ENCODE measurements at places on chromosomes 1 and 21.

DNA sequence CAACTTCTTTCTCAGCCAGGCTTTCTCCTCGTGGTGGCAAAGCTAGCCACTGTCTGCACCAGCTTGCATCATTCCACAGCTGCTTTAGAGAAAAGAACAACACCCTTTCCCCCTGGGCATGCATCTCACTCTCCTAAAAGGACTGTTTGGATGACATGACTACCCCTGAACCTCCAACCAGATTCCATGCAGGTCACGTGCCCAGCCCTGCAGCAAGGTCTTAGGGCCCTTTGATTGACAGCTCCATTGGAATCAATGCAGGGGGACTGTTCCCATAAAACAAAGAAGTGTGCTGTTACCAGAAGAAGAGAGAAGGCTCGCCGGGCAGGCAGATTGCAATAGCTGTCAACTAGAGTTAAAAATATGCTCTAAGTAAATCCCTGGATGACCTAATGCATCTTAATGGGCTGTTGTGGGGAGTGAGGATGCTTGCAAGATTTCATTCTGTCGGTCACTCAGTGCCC lies 24.4 kb downstream of the KCNA2 start:
- no peak for DNase-seq

DNA sequence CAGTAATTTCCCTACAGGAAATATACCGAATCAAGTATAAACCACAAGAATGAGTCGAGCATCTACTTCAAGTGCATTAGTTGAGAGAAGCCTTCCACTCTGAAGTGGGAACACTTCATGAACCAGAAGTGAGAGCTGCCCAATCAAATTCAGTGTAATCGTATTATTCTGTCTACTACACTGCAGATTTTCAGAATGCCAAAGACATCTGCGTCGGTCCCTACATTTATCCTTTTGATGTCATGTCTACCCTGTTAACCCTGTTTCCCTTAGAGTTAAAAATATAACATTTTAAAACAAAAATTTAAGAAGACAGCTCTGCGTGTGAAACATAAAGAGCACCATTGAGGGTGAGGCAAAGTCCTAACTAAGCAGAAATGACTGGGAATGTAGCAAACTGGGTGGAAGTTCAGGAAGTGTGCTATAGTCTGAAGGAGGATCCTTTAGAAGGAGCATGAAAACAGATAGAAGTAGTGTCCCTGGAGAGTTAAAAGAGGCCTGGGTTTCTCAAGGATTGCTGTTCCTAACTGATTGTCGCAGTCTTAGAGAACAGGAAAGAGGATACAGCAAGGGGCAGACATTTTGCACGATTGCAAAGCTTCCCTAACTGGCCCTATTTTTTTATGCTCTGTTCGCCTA lies 291.2 kb downstream of the PTPRC start:
- no peak for DNase-seq

DNA sequence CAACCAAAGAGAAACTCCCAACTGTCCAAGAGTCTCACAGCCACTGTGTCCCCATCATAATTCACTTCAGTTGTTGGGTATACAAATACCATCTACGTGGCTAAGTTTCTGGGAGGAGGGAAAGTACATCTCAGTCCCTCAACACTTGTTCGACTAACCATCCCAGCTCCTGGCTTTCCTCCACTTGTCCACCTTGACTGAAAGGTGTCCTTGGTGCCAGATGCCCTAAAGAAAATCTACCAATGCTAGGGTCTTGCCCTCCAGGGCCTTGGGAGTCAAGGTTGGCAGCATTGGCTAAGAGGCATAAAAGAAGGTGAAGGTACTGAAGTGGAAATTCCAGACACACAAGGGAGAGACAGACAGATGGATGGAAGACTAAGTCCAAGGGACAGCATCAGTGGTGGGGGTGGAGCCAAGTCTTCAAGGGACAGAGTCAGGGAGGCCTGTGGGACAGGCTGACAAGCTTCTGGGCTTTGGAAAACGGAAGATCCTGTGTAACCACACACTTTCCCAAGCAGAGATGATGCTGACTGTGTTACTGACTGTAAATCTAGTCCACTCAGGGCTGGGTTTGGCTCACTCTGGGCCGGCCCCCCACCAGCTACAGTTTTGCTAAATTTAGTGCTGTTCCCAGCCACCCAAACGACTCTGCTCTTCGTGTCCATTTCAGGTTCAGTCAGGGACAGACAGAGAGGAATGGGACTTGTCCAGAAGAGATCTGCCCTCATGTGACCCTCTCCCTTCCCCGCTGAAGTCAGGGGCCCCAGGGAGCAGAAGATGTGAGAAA lies 60.1 kb downstream of the CD34 start:
- DNase-seq, result no peak

- DNase-seq, result no peak
Measured at GRCh38 chr1:4778056-4778455, 123.6 kb downstream of the AJAP1 start.

DNA sequence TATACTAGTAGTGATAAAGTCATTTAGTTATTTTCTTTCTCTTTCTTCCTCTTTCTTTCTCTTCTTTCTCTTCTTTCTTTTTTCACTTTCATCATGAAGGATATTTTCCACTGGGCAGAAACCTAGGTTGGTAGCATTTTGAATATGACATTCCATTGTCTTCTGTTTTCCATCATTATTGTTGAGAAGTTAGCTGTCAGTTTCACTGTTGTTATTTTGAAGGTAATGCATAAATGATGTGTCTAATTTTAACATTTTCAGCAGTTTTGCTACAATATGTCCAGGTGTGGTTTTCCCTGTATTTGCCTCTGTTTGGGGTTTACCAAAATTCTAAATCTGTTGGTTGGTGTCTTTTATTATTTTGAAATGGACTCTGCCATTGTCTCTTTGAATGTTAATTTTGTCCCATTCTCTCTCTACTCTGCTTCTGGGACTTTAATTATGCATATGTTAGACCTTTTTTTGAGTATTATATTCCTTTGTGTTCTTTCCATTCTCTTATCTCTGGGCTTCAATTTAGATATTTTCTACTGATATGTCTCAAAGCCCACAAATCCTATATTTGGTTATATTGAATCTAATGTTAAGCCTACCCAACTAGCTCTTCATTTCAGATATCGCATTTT lies 96.7 kb downstream of the HFM1 start:
- DNase-seq, result no peak

GRCh38 chr1:37393173-37394120 lies 80.9 kb upstream of the ZC3H12A start:
- DNase-seq, result no peak

- no peak for DNase-seq
Measured at GRCh38 chr1:62654744-62655143, 33.4 kb downstream of the DOCK7 start.

GRCh38 chr1:68585351-68585750 lies 88.5 kb upstream of the DEPDC1 start:
- DNase-seq, result no peak

DNA sequence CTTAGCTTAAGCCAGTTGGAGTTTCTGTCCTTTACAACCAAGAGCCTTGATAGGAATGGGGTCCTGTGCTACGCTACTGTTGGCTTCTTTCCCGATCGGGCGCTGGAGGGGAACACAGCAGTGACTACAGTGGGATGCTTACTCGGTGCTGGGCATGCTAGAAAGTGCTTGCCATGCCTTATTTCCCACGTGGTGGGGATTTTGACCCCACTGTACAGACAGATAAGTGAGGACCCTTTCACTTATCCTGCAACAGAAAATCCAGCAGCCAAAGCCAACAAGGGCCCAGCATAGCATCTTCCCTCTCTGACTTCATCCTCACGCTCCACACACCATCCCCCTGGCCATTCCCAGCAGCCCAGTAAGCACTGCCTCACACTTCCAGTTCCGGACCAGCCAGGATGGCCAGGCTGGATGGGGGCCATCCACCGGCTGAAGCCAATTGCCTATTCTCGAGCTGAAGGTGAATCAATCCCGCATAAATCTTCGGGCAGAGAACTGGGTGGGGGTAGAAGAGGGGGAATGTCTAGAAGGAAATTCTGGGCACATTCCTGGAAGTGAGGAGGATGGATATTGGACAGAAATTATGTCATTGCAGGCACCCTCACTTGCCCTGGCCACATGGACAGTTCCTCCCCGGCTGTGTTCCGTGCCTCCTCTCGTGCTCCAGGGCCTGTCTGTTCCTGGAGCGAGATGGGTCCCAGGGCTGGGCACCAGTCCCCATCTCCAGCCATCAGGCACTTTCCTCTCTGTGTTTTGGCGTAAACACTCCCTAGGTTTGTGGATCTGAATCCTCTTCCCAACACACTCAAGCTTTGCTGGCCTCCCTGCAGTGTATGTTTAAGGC lies 2.0 kb upstream of the ABCG1 start:
- no peak for DNase-seq

DNA sequence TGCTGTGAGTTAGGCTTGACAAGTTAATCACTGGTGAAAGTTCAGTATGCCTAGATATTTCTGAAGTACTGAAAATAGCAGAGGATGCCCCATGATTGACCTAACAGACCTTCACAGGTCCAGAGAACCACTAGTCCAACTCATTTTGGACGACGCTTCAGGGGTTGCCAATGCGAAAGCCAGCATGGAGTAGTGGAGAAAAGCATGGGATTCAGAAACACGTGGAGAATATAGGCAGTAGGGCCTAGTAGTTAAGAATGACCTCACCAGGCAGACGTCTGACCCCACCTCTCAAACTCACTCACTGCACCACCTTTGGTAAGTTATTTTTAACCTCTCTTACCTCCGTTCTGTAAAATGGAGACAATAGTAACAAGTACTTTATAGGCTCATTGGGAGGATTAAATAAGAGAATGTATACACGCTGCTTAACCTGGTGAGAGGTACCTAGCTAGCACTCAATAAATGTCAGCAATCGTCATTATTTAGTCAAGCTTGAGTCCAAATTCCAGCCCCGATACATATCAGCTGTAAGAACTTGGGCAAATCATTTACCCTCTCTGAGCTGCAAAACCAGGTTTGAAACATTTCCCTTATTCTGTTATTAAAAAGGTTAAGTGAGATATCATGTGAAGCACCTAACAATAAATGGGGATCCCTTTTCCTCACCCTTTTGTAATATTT lies 13.2 kb downstream of the PLPP3 start:
- no peak for DNase-seq

- DNase-seq, result no peak
Measured at GRCh38 chr21:45459171-45460010, 54.4 kb downstream of the COL18A1 start.

- DNase-seq, result no peak
Measured at GRCh38 chr1:50917138-50918137, 42.6 kb downstream of the FAF1 start.

DNA sequence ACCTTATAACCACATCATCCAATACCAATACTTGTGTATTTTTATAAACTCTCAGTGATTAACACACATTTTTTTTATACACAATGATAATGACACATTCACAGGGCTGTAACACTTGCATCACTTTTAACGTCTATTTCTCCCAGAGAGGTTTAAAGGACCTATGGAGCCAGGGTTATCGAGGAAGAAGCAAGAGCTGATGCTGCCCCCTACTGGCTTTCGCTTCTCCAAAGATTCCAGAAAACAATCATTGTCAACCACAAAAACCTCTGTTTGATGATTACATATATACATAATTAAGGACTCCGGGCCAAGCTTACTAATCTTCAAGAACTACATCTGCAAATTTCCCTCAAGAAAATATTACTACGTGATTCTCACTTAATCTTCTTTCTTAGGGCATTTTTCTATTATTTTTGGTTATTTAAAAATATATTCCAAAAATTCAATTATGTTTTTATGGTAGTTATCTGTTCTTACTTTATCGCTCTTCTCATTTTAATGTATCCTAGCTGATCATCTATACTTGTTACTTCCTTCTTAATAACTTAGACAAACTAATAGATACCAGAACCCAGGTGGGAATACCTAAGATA lies 214.5 kb downstream of the VAV3 start:
- no peak for DNase-seq

GRCh38 chr1:10903421-10903820 lies 107.0 kb upstream of the CASZ1 start:
- no peak for DNase-seq

GRCh38 chr1:47231301-47232186 lies 481 bp downstream of the TAL1 start:
- DNase-seq, result no peak

- no peak for DNase-seq
Measured at GRCh38 chr1:201818971-201819750, 9.8 kb upstream of the IPO9 start.

DNA sequence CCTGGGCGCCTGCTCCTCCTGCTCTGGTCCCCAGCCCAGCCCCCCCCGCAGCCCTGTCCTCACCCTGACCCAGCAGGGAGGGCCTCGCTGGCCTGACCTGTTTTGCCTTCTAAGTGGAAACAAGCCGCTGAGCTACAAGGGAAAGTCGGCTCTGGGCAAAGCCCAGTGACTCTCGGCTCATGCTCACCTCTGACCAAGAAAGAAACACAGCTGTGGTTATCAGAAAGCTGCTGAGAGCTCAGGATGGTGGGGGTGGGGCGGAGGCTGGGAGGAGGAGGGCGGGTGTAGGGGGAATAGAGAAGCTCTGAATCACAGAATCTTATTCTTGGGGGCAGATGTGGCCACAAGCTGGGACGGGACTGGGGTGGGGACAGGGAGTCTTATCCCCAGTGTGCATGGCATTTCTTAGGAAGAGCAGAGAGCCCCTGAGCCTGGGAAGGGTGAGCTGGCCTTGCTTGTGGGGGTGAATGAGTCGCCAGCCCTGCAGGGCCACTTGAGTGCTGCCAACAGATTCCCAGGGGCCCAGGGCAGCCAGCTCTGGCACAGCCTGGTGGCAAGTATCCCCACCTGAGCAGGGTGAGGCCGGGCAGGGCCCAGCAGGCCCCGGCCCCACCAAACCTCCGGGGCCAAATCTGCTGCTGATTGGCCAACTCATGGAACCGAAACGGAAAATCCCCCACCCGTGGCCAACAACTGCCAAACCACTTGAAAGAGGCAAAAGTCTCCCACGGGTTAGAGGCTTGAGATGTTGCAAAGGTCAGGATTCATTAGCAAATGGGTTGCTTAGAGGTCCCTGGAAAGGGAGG lies 120.6 kb downstream of the SPSB1 start:
- peak; percentile 34 for DNase-seq

All from stimulated activated CD8-positive, alpha-beta memory T cell treated with anti-CD3 and anti-CD28 coated beads, Interleukin-7, amount 100 ng/mL, for 4 hours (primary cell).